ENCODE measurements at places on chromosomes 7 and 10.

DNA sequence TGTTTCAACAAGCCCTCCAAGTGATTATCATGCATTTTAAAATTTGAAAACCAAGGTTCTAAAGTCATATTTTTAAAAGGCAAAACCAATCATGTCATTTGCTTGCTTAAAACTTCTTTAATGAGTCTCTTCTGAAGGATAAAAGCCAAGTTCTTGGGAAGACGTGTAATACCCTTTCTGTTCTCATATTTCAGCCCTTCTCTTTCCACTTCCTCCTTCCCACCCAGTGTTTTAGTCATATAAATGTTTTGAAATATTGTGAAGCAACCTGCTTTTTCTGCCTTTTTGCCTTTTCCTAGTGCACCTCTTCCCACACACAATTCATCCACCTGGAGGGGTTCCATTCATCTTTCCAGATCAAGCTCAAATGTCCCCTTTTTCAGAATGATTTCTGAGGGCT is 211.1 kb upstream of the LRRTM3 start:
- DNase-seq = no peak

GRCh38 chr10:73908853-73909539 is 1.9 kb upstream of the PLAU start:
- no peak for DNase-seq

GRCh38 chr7:158494643-158495042 is 93.0 kb downstream of the PTPRN2 start:
- no peak for DNase-seq

DNA sequence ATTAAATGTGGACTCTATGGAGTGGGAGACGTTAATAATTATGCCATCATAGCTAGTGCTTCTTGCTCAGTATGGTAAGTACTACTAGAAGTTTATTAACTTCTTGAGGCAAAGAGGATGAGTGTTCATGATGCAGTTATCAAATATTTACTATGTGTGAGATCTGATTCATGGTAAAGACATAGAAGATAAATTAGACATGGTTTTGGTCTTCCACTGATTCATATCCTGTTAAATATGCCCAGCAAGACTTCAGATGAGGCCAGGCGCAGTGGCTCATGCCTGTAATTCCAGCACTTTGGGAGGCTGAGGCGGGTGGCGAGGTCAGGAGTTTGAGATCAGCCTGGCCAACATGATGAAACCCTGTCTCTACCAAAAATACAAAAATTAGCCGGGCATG is 547.1 kb upstream of the ANKRD30A start:
- DNase-seq = no peak

DNA sequence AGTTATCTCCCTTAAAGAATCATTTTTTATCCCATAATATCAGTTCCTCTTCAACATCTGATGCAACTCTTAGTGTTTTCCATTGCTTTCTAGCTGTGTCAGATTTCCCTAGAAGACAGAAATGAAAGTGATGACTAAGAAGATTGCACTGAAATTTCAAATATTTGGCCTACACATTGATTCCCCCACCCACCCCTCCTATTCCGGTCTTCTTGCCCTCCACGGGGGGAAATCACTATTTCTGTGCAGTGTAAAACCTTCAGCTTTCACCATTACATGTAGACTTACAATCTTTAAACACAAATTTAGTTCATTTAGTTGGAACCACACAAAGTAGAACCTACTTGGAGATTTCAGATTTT is 63.7 kb upstream of the IL6 start:
- DNase-seq = no peak

GRCh38 chr7:368651-369475 is 78.9 kb downstream of the FOXL3 start:
- DNase-seq = no peak

- no peak for DNase-seq
Observed at GRCh38 chr10:48523820-48524758, 80.8 kb downstream of the ARHGAP22 start.

GRCh38 chr10:85492684-85493083 is 873.9 kb downstream of the GRID1 start:
- no peak for DNase-seq

- DNase-seq = no peak
Observed at GRCh38 chr7:144403102-144403501, 391 bp downstream of the NOBOX start.

DNA sequence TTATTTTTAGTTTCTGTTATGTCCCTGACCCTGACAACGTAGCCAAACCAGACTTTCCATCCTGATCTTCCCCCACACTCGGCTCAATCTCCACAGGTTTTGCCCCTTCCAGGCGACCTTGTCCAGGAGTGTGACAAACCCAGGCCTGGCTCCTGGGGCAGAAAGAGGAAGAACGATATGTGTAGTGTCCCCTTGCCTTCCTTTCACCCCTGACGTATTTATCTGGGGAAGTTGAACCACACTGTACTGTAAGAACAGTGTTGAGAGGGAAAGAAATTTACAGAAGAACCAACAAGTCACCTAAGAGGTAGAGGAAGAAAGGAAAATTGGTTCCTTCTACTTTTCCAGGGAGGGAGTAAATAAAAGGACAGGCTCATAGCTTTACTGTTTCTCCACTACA is 158.0 kb downstream of the VTI1A start:
- DNase-seq = no peak

DNA sequence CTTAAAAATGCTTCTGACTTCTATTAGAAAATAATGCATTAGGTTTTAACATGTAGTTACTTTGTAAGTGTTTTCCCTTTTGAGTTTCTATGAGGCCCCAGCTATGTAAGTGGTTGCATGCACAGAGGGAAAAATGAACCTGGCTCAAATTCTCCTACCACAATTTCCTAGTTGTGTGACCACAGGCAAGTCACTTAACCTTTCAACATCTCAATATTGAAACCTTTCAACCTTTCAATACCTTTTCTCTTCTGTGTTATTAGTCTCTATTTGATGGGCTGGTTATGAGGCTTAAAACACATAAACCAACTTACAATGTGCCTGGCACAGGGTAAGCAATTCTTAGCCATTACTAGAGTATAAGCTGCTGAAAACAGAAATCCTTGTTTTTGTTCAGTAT is 203.0 kb downstream of the KCND2 start:
- DNase-seq = no peak

GRCh38 chr10:22338931-22339330 is 6.4 kb upstream of the SPAG6 start:
- no peak for DNase-seq

DNA sequence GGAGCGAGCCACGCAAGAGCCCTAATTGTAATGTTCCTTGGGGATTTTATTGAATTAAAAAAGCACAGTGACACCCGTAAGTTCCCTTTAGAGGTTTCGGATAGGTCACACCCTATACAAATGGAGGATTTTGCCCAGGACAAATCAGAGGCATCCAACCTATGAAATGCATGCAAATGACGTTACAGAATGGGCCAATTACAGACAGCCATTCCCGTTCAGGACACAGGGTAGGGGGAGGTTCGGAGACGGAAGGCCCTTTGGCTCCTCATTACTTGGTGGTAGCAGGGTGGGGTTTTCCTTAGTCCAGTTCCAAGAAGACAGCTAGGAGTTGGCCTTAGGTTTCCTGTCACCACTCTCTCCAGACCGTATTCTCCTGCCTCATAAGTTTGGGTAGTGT is 754.1 kb downstream of the IPMK start:
- no peak for DNase-seq

DNA sequence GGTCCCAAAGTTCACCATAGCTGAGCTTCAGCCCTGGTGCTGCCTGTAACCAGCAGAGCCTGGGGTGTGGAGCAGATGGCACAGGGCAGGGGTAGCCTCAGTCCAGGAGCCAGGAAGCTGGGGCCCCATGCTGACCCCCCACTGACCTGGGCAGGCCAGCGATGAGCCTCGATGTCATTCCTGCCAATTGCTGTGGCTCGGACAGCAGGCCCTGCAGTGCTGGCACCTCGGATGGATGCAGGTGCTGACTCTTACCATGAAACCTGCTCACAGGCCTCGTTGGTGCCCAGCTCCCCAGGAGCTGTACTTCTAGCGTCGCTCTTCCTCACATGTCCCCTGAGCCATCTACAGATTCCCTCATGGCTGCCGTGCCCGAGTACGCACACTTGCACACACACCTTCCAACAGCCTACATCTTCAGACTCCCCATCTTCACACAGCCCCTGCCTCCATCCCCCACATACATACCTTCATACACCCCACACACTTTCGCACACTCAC is 46.8 kb upstream of the PCBD1 start:
- DNase-seq = no peak

DNA sequence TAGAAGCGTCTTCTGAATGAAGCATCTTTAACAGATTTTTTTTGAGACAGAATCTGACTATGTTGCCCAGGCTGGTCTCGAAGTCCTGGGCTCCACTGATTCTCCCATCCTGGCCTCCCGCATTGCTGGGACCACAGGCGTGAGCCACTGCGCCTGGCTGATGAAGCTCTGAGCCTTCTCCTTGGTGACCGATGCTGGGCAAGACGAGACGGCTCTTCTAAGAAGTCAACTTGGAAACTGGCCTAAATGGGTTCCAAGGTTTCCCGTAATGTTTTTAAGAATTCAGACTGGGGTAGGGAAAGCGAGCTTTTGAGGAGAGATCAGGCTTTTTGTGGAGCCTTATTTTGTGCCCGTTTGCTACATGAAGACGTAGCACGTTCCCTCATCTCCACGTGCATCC is 224.5 kb downstream of the ZMYND11 start:
- no peak for DNase-seq

DNA sequence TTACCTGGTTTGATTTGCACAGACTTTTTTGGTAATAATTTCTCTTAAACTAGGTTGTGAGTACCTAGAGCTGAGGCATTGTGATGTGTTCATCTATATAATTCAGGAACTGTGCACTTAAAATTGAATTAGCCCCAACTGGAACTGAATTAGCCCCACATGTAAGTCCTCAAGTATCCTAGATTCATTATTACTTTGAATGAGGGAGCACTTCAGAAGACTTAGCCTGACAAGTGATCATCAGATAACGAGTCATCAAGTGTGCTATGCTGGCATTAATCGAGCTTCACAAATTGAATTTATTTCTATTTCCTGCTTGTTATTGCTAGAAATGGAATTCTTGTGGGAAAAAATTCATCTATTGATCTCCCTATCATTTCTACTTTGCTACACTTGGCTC is 323.4 kb upstream of the SEMA3D start:
- no peak for DNase-seq

GRCh38 chr7:142471820-142472219 is 214.0 kb upstream of the PRSS58 start:
- DNase-seq = no peak

DNA sequence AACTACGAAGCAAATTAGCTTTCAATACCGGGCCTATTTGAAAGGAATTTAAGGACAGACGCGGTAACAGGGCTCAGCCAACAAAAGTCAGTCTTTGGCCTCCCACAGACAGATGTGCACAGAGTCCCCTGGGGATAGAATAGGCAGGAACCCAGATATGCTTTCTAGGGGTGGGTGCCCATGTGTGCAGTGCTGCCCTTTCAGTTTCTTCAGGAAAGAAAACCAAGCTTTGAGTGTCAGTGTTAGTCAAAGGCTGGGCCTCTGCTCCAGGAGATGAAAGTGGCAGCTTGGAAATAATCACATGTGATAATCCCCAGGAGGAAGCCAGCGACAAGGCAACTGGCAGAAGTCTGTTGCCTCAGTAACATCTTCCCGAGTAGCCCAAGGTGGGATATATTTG is 43.8 kb upstream of the CSTF2T start:
- DNase-seq = no peak

GRCh38 chr10:20415684-20416083 is 481.4 kb downstream of the NEBL start:
- DNase-seq = no peak

DNA sequence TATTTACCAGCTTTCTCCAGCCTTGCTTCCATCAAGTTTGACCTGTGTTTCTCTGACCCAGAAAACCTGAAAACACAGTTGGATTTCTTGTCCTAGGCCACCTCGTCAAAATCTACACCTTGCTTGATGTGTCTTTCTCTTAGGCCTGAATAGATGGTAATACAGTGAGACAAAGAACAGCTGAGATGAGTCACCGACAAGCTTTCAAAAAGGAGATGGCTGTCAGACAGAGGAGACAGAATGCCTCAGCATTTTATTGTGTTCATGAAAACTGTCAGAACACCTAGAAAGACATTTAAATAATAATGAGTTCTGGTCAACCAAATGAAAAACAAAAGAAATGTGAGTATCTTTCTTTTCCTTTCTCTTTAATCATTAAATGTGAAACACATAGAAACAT is 119.7 kb upstream of the SORCS1 start:
- no peak for DNase-seq

- no peak for DNase-seq
Observed at GRCh38 chr10:97138174-97138573, 47.6 kb downstream of the SLIT1 start.
